Activated T-cell treated with anti-CD3 and anti-CD28 coated beads for 4 hours (primary cell): ENCODE measurements at places on chromosomes 13 and 19.
A peak's percentile ranks its signal among the peaks of the same experiment; 100 is the strongest.

DNA sequence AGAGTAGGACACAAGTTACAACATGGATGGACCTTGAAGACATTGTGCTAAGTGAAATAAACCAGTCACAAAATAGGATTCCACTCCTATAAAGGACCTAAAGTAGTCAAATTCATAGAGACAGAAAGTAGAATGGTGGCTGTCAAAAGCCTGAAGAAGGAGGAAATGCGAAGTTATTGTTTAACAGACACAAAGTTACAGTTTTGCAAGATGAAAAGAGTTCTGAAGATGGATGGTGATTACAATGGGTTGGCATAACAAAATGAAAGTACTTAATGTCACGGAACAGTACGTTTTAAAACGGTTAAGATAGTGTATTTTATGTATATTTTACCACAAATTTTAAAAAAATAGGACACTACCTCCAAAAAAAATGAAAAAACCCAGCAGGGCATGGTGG lies 34.8 kb downstream of the FOXO1 start:
- DNase-seq, result no peak

DNA sequence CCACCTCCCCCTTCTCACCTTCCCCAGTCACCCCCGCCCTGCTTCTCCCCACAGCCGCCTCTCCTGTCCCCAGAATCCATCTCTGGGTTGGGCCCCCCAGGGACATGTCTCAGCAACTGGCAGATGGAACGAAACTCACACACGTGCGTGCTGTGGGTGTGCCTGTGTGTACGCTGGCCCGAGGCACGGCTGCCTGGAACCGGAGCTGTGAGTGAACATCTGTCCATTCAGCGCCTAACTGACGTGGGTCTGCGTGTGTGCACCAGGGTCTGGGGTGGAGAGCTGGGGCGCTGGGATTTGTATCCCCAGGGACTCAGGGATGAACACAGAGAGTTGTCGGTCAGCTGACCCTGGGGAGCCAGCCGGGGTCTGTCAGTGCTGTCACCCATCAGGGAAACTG lies 752 bp upstream of the HAS1 start:
- DNase-seq, result no peak

DNA sequence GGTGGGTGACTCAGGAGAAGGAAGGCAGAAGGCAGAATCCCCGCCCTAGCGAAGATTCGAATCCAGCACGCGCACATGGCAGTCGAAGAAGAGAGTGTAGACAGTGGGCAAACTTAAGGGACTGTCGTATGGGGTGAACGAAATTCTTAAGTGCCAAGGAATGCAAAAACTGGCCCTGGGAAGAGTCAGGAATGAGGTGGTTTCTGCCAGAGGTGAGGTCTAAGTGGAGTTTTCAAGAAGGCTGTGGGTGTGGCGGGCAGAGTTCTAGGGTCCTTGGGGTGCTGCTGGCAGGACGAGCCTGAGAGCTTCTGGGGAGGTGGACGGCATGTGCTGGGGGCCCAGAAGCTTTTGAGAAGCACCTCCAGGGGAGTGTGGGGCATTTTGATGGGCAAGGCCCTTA lies 63.9 kb upstream of the RNF113B start:
- no peak for DNase-seq

DNA sequence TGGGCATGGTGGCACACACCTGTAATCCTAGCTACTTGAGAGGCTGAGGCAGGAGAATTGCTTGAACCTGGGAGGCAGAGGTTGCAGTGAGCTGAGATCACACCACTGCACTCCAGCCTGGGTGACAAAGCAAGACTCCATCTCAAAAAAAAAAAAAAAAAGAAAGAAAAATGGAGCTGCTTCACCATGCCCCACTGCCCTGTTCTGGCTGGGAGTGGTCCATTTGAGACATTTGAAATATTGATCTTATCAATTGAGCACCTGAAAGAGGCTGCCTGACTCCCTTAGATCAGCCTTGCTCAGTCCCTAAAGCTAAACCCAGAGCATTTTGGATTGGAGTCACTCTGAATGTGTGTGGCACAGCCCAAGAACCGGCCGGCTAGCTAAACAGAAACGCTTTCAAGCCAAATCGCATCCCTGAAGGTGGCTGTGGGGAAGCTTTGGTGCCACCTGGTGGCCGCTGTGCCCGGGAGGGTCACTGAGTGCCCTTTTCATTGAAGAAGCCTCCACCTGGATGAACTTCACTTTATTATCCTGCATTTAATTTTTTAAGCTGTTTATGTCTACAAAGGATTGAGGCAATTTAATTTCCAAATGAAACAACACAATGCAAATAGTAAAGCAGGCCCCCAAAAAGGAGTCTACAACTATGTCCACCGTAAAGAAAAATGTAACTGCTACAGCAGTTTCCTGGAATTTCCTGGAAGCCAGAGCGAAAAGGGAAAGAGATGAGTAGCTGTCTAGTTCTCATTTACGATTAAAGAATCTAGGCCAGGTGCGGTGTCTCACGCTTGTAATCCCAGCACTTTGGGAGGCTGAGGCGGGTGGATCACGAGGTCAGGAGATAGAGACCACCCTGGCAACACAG lies 53.1 kb upstream of the SERPINE3 start:
- peak; percentile 59 for DNase-seq

DNA sequence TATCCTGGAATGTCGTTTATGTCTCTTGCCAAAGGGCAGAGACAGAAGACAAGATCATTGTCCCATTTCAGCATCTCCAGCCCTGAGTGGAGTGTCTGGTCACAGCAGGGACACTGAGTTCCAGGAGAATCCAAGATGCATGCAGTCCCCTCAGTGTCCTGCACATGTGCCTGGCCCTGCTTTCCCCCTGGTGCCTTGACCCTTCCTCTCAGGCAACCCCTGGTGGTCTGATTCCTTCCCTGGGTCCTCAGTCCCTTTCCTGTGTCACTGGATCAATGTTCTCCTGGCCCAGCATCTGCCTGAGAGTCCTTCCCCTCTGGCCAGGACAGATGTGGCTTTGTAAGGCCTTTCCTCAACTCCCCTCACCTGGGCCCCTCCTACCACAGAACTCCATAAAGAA lies 9.0 kb downstream of the CEACAM21 start:
- no peak for DNase-seq

GRCh38 chr19:50050406-50051227 lies 24.8 kb downstream of the ZNF473 start:
- DNase-seq, result peak; percentile 90

GRCh38 chr13:87334176-87334575 lies 337.0 kb upstream of the SLITRK5 start:
- DNase-seq, result no peak

GRCh38 chr19:23917856-23918255 lies 3.2 kb downstream of the ZNF726 start:
- DNase-seq, result no peak

- DNase-seq, result no peak
Observed at GRCh38 chr13:69474011-69474685, 633.5 kb upstream of the ATXN8OS start.

GRCh38 chr13:48066310-48066989 lies 28.5 kb downstream of the MED4 start:
- no peak for DNase-seq

GRCh38 chr13:42405665-42406390 lies 133.9 kb downstream of the AKAP11 start:
- peak; percentile 28 for DNase-seq

GRCh38 chr19:9132422-9132821 lies 5.7 kb upstream of the OR7G3 start:
- no peak for DNase-seq

GRCh38 chr13:103002279-103002678 lies 63.9 kb downstream of the SLC10A2 start:
- DNase-seq, result no peak

DNA sequence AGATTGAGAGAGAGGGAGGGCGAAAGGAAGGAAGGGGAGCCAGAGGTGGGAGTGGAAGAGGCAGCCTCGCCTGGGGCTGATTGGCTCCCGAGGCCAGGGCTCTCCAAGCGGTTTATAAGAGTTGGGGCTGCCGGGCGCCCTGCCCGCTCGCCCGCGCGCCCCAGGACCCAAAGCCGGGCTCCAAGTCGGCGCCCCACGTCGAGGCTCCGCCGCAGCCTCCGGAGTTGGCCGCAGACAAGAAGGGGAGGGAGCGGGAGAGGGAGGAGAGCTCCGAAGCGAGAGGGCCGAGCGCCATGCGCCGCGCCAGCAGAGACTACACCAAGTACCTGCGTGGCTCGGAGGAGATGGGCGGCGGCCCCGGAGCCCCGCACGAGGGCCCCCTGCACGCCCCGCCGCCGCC lies at the start of gene TNFSF11:
TNFSF11 (plus strand) TSS at position 142 of the 400 bp plus-strand sequence; CDS start at position 294, 152 bp downstream.
- no peak for DNase-seq

DNA sequence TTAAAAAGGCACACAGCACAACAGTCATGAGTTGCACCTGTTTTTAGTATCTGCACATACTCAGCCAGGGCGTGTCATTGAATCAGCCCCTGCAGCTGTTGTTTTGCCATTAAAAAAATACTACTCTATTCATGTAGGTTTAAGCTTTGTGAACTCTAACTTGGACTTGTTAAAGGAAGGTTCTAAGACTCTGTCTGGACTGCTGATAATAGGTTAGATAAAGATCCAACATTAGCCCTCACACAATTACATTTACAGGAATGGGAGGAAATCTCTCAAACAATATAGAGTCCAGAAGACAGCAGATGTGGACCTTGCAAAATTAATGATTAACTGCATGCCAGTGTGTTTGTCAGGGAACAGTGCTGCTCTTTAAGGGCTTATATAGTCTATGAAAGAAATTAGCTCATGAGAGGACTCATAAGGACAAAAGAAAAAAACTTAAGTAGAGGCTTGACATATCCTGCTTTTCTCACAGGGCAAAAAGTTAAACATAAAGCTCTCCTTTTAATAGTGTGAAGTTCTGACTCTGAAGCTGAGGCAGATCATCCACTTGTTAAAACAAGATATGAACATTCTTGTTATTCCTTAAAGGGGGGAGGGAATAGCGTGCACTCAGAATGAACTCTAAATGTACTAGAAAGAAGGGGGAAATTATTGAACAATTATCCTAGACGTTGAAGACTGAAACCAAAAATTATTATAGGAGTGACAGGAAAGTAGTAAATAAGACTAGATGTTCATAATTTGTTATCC lies 243.6 kb downstream of the NDFIP2 start:
- no peak for DNase-seq
